ENCODE measurements at places on chromosomes 12 and 14.

GRCh38 chr12:47190905-47191304 lies 111.1 kb upstream of the AMIGO2 start:
- no peak for DNase-seq

DNA sequence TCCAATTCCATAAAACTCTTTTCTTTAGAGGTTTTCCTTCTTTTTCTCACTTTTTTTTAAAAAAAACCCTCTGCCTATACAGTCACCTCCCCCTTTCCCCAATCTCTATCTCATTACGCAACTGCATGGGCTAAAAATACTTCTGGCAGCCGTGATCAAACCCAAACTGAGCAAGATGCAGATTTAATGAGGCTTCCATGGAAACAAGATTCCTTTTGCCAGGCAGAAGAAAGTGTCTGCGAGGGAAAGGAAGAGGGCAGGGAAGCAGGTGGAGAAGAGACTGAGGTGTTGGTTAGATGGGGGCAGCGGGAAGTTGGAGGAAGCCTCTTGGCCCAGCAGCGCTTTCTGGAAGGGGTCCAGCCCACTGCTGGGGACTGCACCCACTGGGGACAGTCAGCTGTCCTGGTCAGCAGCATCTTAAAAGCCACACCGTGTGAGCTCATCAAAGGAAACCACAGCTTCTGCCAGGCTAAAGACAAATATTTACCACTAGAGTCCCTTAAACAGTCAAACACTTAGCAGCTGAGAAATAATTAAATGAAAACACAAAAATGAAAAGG lies 90.4 kb downstream of the SLC8A3 start:
- DNase-seq = no peak

DNA sequence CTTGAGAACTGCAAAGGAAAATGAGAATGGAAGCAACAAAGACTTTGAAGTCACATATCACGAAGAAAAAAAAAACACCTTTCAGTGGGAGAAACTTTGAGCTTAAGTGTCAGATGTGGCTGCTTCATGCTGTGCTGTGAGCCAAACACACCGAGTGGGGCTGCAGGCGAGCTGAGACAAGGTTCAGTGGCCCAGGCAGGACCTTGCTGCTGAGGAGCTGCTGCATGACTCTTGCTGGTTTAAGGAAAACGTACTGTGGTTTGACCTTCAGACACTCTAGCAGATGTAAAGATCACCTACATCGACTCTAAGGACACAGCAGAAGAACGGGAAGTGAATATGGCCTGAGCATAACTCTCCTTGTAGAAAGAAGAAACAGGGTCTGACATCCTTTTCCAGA lies 118.1 kb upstream of the OR4E1 start:
- no peak for DNase-seq

DNA sequence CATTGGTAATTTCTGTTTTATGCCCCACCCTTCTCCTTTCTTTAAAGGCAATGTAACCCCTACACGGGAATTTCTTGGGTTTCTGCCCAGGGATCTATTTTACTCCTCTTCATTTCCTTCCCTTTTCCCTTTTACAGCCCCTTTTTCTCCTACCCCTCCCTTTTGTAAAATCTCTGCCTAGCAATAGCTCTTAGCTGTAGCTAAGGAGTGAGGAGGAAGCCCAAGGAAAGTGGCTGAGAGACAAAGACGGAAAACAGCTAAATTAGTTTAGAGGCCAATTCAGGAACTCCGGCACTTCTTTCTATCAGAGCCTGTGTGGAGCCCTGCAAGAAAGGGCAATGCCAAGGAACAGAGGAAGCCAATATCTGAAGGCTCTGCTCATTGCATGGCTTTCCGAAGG lies 40.3 kb downstream of the SOCS2 start:
- no peak for DNase-seq

DNA sequence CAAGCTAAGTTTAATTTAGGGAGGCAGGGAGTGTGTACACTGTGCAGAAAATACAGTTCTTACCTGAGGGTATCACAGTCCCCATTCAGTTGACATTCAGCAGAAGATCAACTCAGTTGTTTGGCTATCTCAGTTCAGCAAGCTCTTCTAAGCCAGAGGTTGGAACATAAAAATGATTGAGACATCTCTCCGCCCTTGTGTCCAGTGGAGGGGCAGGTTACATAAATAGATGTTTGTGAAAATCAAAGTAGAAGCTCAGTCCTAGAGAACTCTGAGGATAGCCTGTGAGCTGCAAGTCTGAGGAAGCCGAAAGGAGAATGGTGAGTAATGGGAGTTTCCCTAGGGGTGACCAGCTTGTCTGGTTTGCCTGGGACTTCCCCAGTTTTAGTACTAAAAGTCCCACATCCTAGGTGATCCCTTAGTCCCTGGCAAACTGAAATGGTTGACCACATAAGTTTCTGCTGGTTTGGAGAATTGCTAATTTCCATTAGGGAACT lies 251.4 kb upstream of the ATP2B1 start:
- DNase-seq = no peak

- no peak for DNase-seq
Observed at GRCh38 chr12:57883700-57884099, 37.2 kb upstream of the CTDSP2 start.

DNA sequence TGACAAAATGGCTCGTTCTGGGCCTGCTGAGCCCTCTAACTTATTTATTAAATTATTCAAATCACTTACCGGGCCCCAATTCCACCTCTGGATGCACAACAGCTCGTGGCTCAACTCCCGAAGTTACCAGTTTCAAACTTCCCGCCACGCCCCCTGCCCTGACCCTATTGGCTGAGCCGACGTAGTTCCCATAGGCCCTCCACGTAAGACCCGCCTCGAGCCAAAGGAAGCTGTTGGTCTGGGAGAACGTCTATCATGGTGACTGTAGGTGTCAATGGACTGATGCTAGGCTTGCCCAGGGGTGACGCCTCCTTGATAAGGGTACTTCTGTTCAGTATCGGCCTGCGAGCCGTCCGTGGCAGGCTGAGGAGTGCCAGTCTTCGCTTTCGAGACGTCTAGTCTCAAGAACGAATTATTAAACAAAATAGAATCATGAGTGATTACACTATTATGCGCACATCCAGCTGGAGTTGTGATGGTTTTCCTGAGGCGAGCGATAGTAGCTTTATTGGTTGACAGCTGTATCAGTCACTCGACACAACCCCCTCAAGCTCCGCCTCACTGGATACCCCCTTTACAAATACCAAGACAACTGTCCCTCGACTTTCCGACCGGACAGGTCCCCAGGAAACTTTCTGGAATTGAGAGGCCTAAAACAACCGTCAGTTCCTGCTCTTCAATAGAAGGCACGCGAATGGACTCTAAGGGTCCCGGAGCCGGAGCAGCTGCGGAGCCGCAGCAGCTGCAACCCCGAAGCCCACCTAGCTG lies at the start of gene CDCA3:
Gene CDCA3, minus strand, starts transcription at position 134 of the 768 bp plus-strand sequence. CDS start 334 bp downstream, outside the sequence.
- peak; percentile 79 for DNase-seq

GRCh38 chr12:108078428-108078827 lies 50.7 kb upstream of the WSCD2 start:
- no peak for DNase-seq

DNA sequence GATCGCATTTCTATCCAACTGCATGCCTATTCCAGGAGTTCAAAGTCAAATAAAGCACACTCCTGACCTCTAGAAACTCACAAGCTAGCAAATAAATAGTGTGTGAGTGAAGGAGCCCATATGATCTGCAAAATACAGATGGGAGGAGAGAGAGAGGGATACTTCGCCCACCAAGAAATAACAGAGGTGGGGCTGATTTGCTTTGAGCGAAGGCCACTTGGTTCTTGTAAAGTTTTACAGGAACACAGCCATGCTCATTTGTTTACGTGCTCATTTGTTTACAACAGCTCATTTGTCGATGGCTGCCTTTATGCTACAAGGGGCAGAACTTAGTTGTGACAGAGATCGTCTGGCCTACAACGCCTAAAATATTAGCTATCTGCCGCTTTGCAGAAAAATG lies 63.4 kb upstream of the GPATCH2L start:
- no peak for DNase-seq

DNA sequence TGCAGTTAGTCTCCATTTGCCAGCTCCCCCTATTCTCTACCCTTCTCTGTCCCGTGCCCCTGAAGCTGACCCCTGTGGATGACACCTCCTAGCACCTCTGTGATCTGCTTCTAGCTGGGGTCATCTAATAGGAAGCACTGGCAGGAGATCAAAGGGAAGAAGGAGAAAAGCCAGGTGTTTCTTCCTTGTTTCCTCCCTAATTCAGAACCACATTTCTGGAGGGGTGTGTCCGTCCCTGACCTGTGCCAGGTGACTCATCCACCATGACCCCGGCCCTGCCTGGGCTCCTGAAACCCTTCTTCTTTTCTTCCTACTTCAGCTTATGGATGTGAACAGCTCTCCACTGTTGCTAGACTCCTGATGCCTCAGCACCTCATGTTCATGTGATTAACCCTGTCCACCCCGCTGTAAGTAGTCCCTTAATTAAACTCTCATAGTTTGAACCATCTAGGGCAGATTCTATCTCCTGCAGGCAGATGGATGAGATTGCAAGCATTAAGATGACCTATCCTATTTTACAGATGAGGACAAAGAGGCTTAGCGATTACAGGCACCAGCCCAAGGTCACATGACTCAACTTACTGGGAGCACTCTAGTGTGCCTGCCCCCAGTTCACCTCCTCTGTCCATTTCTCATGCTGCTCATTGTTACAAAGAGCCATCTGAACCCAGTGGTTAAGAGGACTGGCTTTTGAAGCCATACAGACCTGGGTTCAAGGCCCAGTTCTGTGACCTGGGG lies 770.5 kb downstream of the MED13L start:
- no peak for DNase-seq

DNA sequence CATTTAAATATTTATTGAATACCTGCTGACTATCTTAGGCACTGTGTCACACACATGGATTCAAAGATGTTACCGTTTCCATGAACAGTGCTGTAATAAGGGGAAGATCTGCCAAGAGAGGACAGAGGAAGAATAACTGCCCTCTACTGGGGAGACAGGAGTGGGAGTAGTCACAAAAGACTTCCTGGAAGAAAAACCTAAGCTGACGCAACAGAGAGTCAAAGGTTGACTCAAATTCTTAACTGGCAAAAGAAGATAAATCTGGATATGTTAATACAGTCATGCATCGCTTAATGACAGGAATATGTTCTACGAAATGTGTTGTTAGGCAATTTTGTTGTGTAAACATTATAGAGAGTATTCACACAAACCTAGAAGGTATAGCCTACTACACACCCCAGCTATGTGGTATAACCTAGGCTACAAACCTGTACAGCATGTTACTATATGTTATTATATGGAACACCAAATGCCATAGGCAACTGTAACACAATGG lies 51.5 kb downstream of the DCAF5 start:
- no peak for DNase-seq

DNA sequence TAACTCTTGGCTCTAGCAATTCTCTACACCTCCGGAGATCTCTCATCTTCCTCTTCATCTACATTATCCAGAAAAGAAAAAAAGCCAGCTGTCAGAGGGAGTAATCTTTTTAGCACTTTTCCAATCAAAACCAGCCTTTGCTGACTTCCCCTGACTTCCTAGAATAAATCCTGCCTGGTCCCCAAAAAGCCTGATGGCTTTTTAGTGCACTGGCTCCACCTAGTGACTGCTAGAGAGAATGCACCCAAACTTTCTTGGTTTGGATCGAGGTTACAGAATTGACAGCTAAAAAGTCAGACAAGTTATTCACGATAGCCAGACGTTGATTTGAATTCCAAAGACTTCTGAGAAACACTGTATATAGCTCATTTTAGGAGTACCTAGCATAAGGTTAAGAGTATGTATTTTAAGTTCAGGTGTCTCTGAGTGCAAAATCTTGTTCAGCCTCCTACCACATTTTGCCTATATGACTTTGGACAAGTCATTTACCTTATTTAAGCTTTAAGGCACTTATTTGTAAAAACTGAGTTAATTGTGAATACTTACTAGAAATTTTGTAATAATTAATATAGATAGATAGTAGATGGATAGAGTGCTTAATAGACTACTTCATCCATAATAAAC lies 185.7 kb upstream of the GRIN2B start:
- DNase-seq = no peak

DNA sequence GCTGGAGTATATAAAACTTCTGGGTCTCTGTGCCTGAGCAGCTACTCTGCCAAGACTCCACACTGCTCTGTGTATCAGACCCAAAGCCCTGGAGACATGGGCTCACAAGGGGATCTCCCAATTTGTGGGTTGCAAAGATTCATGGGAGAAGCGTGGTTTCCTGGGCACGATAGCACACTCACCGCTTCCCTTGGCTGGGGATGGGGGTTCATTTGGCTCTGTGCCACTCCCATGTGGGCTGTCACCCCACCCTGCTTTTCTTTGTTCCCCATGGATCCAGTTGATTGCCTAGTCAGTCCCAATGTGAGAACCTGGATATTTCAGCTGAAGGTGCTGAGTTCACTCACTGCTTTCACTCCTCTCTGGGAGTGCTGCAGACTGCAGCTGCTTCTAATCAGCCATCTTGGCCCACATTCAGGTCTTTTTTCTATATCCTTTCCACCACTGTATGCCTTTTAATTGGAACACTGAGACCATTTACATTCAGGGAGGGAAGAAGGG lies 40.0 kb upstream of the PCNX4 start:
- DNase-seq = no peak

DNA sequence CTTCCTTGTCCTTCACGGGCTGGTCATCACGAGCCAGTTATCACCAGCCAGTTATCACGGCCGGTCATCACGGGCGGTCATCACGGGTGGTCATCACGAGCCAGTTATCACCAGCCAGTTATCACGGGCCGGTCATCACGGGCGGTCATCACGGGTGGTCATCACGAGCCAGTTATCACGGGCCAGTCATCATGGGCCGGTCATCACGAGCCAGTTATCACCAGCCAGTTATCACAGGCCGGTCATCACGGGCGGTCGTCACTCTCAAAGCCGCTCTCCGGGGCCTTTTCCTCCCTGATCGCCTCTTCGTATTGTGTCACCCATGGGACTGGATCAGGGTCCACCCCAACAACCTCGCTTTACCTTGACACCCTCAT lies 13.9 kb upstream of the FBRSL1 start:
- no peak for DNase-seq
